ENCODE measurements at places on chromosomes 7 and 10.

DNA sequence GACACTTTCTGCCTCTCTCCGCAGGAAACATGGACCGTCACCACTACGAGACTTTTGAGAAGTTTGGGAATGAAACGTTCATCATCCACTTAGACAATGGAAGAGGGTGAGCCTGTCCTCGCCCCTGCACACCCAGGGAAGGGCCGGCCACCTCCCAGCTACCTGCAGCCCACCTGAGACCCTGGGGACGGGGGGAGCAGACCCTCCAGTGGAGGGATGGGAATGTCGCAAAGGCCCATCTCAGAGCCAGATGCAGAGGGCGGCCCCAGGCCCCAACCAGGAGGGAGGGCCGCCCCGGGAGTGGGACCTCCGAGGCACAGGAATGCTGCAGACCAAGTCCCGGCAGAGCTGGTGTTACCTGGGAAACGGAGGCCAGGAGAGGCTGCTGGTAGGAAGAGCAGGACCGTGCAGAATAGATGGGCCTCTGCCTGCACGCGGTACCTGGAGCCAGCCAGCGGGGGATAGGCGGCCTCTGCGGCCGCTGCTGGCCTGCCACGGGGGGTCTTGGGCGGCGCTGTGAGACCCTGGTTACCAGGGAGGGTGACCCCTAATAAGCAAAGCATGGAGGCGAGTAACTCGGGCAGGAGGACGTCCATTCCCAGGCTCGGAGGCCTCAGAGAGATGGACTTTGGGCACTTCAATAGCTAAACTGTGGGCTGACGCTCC is 32.9 kb upstream of the FOXL3 start:
- DNase-seq, result no peak

DNA sequence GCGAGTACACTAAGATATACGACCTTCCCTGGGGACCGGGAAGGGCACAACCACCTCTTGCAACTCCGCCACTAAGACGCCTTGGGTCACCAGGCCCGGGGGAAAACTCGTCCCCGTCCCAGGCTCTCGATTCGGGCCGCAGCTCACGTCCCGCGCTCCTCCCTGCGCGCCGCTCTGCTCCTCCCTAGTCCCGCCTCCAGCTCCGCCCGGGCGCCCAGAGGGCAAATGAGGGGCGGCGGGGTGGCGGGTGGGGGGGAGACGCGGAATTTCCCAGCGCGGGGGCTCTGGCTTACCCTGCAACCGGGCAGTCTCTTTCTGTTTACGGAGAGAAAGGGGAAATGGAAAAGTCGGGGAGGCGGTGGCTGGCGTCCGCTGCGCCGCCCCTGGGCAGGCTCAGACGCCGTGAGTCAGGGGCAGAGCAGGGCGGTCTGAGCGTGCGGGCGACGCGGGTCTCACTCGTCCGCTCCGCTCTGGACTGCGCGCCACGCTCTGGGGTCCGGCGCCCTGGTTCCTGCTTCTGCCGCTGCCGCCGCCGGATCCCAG is at the start of gene MAP3K8:
Gene MAP3K8, plus strand, starts transcription at position 455 of the 543 bp plus-strand sequence. CDS start 4,755 bp downstream, outside the sequence.
- peak; percentile 46 for DNase-seq

DNA sequence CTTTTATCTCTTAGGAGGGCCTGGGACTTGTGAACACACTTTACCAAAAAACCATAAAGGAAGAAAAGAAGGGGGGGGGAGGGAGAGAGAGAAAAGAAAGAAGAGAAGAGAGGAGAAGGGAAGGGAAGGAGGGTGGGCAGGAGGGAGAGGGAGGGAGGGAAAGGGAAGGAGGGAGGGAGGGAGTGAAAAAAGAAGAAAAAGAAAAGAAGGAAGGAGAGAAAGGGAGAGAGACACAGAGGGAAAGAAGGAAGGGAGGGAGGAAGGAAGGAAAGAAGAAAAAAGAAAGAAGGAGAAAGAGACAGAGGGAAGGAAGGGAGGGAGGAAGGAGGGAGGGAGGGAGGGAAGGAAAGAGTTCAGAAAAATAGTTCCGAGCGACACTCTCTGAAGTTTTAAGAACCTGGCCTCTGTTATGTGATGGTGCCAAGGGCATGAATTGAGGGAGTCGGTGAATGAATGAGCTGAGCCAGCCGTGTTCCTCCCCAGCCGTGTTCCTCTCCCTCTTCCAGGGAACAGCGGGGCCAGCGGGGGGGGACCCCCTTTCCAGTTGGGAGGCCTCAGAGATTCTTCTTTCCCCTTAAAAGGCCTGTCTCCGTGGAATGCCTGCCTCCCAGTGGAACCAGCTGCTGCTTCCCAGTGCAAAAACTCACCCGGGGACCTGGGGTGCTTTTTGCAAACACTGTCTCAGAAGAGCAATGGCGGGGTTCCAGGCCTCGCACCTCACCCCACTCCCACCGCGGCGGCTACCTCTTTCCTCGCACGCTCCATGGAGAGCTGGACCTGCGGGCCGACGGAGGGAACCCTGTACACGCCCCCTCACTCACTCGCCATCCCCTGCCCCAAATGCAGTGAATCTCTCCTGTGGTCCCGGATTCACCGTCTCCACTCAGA is 84.1 kb downstream of the FOXL3 start:
- no peak for DNase-seq

- DNase-seq, result no peak
Measured at GRCh38 chr10:36425131-36425797, 700.1 kb upstream of the ANKRD30A start.

DNA sequence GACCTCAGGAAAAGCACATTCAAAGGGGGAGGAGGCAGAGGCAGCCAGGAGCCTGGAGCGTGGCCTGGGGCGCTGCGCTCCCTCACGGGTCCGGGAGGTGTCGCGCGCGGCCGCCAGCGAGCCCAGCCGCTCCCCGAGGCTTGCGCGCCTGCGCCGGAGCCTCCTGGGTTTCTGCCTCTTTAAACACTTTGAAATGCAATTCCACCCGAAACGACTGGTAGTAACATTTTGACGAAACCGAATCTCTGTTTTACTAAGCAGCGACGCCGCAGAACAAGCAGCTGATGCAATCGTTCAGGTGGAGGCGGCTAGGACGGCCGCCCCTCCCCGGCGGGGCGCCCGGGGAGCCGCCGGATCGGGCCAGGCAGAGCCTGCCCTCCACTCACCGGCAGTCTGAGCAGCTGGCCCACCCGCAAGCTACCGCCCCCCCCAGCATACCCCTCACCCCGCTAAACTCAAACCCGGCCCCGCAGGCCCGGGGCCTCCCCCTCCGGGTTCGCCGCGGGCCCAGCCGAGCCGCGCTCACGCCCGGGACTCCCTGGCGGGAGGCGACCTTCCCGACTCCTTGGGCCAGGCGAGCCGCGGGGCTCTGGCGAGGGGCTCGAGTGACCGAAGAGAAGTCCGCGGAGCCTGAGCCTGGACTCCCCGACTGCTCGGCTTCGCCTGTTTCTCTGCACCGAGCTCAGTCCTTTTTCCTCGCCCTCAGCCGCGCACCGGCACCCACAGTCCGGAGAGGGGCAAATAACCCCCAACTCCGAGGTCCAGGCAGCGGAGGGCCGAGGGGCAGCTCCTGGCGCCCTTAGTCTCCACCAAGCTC is 3.2 kb downstream of the MKX start:
- DNase-seq, result no peak

DNA sequence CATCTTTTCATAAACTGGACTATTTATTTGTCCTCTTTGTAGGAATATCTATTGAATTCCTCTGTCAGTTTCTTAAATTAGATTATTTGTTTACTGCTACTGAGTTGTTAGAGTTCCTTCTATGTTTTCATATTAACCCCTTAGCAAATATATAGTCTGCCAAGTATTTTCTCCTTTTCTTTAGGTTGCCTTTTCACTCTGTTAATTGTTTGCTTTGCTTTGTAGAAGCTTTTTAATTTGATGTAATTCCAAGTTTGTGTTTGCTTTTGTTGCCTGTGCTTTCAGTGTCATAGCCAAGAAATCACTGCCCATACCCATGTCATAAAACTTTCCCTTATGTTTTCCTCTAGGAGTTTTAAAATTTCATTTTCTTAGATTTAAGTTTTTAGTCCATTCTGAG is 256.2 kb upstream of the SEMA3A start:
- DNase-seq, result no peak

- DNase-seq, result no peak
Measured at GRCh38 chr7:107469929-107470328, at the start of gene GPR22. GPR22 (plus strand) TSS chr7:107470057; CDS start chr7:107474061, 4,004 bp downstream.

GRCh38 chr10:31490858-31491504 is 172.0 kb downstream of the ZEB1 start:
- DNase-seq, result no peak

GRCh38 chr7:92228100-92228499 is 17.6 kb downstream of the KRIT1 start:
- DNase-seq, result no peak

GRCh38 chr10:5560142-5560816 is 35.5 kb downstream of the CALML3 start:
- no peak for DNase-seq

DNA sequence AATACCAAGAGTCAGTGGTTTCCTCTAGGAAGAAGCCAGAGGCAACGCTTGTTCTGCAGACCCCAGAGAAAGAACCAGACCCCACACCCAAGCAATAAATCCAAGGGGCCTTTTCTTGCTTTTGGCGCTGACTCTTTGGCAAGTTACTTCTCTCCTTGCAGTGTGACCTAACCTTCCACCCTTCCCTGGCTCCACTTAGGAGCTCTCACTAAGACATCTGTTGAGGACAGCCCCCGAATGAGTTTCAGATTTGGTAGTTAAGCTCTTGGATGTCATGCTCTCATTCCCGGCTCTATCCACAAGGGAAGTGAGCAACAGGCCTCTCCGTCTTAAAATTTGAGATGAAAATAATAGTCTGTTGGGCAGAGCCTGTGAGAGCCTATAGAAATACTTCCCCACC is 50.6 kb upstream of the FAM204A start:
- no peak for DNase-seq

- no peak for DNase-seq
Measured at GRCh38 chr10:110483633-110484032, 14.1 kb upstream of the DUSP5 start.

- no peak for DNase-seq
Measured at GRCh38 chr7:37713613-37714012, 30.0 kb downstream of the GPR141 start.

DNA sequence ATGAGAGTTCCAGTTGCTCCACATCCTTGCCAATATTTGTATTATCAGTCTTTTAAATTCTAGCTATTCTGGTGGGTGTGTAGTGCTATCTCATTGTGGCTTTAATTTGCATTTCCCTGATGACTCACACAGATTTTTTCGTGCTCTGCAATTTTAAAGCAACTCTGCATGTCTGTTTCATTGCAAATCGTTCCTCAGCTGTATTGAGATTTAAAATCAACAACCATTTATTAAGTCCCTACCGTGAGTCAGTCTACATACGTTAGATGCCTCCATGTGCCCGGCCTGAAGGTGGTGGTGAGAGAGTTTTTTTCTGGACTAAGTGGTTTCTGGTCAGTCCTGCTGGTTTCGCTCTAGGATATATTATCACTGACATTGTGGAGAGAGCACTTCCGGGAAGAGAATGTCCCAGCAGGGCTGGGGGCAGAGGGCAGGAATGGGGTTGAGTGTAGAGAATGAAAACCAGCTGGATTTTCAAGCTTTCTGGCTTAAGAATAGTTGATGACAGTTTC is 8.4 kb upstream of the HYCC1 start:
- no peak for DNase-seq

- DNase-seq, result no peak
Measured at GRCh38 chr7:157423348-157423747, 86.5 kb downstream of the DNAJB6 start.

DNA sequence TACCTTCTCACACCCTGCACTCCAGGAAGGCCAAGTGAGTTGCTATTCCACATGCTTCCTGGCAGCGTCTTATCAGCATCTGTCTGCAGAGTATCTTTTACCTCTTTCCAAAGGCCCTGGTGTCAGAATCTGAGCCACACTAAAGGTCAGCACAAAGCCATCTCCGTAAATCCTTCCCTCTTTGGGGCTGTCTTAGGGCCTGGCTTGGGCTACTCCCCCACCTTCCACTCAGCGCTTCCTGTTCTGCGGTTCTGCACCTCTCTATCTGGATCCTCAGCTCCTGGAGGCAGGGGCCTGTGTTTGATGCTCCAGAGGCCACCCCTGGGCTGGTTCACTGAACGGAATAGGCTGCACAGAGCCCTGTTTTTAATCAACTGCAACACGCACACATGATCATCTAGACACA is 334.8 kb upstream of the GALNT17 start:
- DNase-seq, result no peak

DNA sequence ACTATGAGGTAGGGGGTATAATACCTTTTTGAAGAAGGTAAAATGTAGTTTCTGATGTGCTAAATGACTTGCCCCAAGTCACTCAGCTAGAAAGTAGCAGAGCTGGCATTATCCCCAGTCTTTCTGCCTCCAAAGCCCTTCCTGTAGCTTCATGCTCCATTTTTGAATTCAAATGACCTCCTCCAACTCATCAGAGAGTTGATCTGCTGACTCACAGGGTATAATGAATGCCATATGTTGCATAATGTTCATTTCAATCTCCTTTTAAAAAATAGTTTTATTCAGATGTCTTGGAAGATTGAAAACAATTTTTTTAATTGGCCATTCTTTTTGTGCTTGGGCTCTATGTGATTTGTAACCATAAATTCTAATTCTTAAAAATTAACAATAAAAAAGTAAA is 272.8 kb upstream of the IMMP2L start:
- no peak for DNase-seq

DNA sequence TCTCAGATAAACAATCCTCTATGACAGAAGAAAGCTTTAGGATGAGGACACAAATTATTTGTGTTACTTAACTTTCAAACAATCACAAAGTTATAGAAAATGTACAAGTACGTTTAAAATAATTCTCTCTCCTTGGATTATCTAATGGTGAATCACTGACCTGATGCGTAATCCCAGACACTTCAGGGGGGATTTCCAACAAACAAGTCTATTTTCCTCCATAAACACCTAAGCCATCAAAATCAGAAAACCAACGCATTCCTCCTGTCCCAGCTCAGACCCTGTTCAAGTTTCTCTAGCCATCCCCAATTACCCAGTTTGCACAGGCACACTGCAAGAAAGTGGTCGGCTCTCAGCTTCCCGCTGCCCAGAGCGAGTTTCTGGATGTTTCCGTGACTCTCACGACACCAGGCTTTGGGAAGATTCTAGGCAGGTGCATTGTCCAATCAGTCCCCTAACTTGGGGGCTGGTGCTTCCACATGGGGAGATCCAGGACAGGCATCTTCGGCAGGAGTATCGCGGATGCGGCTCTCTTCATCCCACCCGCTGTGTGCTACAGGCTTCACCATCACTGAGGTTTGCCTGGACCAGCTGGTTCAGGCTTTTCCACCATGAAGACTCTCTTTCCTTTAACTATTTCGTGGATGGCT is 200.0 kb downstream of the ZMYND11 start:
- DNase-seq, result no peak

GRCh38 chr7:2417981-2418481 is 14.6 kb downstream of the CHST12 start:
- no peak for DNase-seq
